ENCODE measurements at places on chromosomes 12 and 14.

DNA sequence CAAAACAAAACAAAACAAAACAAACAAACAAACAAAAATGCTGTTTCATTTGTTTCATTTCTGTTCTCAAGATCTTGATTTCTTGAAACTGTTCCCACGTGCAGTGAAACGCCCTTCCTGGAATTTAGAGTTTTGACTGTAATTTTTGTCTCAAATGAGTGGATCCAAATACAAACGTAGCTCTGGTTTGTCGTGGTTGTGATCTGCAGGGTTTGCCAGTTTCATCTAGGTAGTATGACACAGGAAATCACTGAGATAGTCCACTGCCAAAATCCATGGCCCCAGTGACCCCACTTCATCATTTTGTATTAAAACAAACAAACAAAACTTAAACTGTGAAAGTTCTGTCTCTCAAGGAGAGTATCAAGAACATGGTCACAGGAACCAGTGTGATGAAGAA is 838.6 kb downstream of the BCL11B start:
- no peak for DNase-seq

- no peak for DNase-seq
Measured at GRCh38 chr14:101734246-101734847, 27.2 kb upstream of the PPP2R5C start.

DNA sequence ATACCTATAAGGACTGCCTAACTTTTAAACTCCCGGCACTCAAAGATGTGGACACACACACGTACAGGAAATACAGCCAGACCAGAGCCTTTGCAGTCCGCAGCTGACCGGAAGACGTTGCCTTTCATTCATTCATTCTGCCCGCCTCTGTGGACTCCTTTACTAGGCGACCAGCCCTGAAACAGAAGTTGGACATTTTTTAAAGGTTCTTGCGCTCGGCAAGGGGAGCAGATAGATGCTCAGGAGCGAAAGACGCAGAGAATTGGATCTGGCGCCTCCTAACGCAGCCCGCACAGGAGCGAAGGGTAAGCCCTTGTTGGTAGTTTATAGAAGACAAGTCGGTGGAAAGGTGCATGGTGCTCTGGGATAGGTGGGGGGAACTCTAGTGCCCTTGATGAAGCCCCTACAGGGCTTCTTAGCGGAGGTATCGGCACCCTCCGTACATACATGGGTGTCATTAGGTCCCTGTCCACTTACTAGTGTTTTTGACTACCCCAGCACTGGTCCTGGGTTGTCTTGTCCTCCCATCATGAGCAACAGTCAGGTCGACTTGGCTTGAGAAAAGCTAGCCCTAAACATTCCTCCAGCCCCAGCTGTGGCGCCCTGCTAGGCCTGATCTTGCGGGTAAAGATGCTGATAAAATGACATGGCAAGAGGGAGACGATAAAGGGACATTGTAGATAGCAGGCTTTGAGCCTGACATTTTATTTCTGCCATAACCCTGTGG is at the start of gene KDM2B:
Gene KDM2B, minus strand, starts transcription at position 65 of the 727 bp plus-strand sequence. CDS start 112 bp downstream, outside the sequence.
- peak; percentile 72 for DNase-seq

DNA sequence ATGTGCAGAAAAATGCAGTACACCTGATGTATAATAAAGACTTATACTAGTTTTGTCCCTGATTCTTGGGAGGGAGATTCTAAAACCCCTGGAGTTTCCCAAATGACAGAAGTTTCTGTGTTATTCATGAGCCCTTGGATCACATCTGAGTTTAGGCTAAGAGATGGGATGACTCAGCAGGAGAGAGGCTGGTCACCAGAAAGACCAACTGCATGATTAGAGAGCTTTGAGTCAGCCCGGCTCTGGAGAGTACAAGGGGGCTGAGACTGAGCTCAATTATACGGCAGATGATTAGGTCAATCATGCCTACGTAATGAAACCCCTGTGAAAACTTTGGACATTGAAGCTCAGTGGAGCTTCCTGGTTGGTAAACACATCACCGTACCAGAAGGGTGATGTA is 174.2 kb downstream of the SSPN start:
- peak; percentile 61 for DNase-seq

DNA sequence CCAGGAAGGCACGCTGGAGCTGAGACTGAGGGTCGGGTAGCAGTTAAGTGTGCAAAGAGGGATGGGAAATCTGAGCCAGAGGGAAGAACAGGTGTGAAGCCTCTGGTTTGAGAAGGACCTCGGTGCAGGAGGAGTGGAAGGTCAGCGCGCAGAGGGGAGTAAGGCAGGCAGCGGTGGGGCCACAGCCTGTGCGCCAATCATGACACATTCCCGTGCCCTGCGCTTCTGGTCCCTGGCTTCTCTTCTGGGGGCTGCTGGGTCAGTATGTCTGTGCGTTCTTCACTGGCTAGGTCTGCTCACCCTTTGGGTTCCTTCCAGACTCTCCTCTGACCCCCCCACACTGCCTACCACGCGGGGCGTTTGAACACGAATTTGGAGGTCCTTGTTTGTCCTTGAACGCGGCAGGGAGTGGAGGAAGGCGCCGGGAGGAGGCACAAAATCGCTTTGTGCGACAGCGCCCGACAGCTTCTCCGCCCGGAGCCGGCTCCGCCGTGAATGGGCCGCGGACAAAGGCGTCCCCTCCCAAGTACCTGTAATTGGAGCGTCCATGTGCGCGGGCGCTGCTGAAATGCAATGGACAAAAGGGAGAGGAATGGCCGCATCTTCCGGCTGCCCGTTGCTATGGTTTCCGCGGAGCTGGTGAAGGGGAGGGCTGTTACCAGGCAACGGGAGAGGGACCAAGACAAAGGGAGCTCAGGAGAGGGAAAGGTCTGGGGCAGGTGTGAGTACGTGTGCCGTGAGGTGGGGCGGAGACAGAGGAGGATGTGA is 207.2 kb upstream of the SRRM4 start:
- DNase-seq: no peak

DNA sequence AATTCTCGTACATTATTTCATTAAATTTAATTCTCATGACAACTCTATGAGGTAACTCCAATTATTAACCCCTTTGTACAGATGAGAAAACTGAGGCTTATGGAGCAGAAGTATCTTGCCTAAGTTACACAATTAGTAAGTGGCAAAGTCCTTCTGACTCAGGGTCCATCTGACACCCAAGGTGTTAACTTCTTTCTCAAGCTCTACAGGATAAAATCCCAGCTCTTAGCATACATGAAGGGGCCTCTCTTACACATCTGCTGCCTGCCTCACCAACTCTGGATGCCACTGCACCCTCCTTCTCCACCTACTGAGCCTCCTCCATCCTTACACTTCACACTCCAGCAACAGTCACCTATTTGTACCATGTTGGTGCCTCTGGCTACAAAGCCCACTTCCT is 4.3 kb upstream of the KRT72 start:
- DNase-seq: no peak

DNA sequence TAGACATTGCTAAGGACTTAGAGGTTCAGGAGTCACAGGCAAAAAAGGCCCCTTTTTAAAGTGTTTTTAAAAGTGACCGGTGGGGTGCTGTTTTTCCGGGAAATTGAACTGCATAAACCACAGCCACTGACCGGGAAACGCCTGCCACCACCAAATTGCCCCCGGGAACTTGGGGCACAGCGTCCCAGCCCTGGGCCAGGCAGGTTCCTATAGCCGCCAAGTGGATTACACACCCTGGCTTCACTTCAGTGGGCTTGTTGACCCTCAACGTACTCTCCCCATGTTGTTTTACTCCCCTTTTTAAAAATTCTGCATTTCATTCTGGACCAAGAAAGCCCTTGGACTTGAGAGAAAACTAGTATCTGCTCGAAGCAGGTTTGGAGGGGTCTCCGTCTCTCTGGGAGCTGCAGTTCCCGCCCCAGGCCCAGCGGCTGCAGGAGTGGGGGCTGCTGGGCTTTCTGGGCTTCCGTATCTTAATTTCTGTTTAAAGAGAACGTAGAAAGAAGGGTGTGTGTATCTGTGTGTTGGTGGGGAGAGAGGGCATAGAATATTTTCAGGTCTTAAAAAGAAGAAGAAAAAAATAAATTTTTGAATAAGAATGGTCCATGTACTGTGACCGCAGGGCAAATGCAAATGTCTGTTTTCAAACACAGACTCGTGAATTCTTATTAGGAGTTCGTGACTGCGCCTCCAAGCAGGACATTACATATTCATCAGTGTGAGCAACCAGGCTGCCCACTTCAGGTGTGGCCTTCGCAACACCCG is 82.9 kb downstream of the PAPOLA start:
- no peak for DNase-seq

GRCh38 chr12:86660488-86661147 is 404.4 kb upstream of the MGAT4C start:
- DNase-seq: no peak

GRCh38 chr12:124018539-124018938 is 45.5 kb downstream of the ZNF664 start:
- DNase-seq: no peak

GRCh38 chr12:64170024-64170423 is 52.1 kb downstream of the KICS2 start:
- DNase-seq: no peak
